Endothelial cell (in vitro differentiated cells): ENCODE measurements at places on chromosomes 7 and 10.

- DNase-seq, result no peak
These were observed 89.1 kb upstream of the AGR3 start for GRCh38 chr7:16970732-16971482.

DNA sequence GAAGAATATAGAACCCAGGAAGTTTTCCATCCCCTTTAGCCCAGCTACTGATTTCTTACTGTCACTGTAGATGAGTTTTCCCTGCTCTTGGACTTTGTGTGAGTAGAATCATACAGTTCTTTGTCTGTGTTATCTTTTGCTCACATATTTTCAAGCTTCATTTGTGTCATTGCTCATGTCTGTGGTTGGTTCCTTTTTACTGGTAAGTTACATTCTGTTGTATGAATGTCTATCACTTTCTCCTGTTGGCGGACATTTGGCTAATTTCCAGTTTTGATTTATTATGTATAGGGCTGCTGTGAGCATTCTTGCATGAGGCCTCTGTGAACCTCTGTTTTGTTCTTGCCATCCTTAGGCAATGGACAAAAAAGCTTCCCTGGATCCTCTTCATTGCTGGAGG, 5.3 kb downstream of the GLRX3 start:
- DNase-seq, result no peak

DNA sequence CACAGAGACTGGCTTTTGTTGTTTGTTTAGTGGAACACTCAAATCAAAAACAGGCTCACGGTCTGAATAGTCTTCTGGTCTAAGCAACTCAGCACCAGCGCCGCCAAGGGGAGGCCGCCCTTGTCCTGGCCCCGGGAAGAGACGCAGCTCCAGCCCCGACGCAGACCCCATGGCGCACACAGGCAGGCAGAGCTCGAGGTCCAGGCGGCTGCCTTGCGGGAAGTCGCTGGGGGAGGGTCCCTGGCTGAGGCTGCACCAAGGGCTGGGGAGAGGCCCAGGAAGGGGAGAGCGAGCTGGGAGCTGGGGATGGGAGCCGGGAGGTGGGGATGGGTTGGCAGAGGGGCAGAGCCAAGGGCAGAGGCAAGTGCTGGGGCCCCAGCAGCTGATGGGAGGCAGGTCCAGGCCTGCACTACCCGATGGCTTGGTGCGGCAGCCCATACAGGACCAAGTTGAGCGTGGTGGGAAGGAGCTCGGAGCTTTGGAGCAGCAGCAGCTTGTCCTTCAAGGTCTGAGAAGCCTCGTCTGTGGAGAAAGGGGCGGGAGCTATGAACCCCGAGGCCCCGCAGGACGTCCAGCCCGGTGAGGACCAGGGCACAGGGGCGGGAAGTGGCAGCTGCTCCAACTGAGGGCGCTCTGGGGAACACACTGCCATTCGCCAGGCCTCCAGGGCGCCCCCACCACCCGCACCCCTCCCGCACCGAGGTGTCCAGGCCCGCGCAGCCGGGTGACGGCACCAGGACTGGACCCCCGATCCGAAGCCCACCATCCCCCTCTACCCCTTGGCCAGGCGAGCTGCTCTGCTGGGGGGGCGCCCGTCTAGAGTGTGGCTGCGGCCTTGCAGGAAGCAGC, 22.7 kb upstream of the NKX6-2 start:
- DNase-seq, result no peak

- DNase-seq, result peak; percentile 54
These were observed 652 bp upstream of the VPS26A start for GRCh38 chr10:69123306-69123746.

- no peak for DNase-seq
These were observed 2.2 kb upstream of the ATP6V1F start for GRCh38 chr7:128860158-128861073.

DNA sequence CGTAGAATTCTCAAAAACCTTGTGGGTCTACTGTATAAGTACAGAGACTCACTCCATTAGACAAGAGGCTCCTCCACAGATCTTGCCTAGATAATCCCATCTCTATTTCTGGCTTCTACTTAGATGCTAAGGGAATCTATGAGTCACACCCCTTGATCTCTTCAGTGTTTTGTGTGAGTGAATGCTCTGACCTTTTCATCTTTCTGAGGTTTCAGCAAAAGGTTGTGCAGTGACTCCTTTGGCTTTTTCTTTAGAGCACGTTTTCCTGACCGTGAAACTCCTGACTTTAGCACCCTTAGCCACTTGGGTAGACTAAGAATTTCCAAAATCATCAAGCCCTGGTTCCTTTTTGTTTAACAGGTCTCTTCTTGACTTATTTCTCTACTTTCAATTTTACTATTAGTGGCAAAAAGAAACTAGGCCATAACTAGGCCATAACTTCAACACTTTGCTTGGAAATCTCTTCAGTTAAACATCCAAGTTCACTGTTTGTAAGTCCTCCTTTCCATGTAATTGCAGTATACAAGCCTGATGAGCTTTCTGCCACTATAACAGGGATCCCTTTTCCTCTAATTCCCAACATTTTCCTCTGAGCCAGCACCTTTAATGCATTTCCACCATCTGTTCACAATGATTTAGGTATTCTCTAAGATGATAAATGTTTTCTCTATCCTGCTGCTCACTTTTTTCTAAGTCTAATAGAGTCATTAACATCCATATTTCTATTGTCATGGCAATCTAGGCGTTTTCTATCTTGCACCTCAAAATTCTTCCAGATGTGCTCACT, 19.4 kb downstream of the COPG2 start:
- no peak for DNase-seq

DNA sequence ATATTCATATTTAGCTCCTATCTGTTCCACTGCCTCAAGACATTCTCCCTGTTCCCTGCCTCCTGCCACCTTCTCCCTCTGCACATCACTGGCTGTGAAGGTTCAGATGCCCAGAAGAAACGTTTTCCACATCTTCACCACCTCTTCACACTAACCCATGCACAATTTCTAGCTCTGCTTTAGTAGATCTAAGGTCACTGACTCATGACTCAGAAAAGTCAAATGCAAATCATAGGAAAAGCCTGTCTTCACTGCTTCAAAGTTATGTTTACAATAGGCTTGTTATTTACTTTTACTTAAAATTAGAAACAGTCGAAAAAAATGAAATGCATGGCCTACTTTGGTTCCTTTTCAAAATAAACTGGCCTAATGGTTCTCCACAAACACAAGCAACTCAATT, 2.5 kb downstream of the SCRN1 start:
- no peak for DNase-seq

DNA sequence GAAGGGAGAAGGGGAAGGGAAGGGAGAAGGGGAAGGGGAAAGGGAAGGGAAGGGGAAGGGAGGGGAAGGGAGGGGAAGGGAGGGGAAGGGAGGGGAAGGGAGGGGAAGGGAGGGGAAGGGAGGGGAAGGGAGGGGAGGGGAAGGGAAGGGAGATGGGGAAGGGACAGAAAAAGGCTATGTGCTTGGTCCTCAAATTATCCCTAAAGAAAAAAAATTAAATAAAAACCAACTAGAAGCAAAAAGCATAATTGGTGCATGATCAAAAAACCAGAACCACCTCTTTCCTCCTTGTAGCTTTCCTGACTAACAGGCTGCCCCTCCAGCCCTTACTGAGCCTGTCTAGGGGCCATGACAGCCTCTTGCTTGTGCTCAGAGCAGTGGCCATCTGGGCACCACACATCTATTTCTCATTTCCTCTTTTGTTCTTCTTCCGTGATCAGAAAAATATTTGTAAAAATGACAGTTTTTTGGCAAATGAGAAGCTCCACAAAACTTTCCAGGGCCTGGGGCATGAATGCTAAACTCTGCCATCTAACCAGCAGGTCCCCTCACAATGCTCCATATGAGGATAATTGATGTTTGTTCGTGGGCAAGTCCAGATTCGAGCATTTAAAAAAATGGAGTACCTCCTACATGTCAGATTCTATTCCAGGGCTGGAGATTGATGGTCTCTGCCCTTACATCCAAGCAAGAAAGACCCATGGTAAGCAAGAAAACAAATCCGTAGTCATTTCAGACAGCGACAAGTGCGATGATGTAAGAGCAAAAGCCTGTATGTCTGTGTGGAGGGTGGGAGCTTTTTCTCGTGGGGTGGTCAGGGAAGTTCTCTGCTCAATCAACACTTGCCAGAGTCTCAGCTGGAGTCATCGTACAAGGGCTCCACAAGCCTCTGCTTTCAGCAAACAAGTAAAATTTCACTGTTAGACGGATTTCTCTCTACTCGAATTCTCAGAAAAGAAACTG, 320.9 kb downstream of the WDR11 start:
- DNase-seq, result no peak

- DNase-seq, result peak; percentile 76
These were observed 11.1 kb upstream of the INA start for GRCh38 chr10:103265717-103266329.

DNA sequence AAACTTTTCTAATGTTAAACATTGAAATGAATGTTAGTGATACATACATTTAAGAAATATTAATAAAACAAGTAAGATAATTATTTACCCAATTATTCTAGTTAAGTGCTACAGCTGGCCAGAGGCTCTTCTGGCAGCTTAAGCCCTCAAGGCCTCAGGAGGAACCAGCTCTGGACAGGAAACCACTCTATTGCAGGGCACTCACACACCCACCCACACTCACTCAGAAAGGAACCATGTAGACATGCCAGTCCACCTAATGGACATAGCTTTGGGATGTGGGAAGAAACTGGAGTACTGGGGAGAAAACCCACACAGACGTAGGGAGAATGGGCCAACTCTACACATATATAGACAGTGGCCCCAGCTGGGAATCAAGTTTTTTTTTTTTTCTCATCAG, 28.2 kb downstream of the UMAD1 start:
- DNase-seq, result no peak

GRCh38 chr7:65390588-65390987, 16.9 kb downstream of the ZNF92 start:
- no peak for DNase-seq

DNA sequence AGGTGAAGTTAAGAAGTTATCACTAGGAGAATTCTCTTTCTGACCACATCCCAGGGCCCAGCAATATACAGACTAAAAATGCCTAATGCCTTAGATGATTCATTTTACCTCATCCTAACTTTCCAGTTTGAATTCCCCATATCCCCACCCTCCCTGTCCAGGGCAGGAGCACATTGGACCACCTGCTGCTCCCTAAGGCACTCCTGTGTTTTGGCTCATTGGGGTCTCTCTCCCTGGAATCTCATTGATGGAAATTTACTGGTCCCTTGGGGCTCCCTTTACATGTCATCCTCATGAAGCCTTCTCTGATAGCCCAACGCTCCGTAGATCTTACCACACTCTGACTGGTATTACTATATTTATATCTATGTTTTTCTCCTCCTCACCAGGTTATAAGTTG, 2.7 kb downstream of the IL2RA start:
- no peak for DNase-seq

- peak; percentile 61 for DNase-seq
These were observed 1.6 kb downstream of the TCF7L2 start for GRCh38 chr10:112951359-112952281.
